ENCODE measurements at places on chromosomes 1 and 21.

- DNase-seq: no peak
These were observed 35.8 kb downstream of the SSBP3 start for GRCh38 chr1:54370287-54370989.

DNA sequence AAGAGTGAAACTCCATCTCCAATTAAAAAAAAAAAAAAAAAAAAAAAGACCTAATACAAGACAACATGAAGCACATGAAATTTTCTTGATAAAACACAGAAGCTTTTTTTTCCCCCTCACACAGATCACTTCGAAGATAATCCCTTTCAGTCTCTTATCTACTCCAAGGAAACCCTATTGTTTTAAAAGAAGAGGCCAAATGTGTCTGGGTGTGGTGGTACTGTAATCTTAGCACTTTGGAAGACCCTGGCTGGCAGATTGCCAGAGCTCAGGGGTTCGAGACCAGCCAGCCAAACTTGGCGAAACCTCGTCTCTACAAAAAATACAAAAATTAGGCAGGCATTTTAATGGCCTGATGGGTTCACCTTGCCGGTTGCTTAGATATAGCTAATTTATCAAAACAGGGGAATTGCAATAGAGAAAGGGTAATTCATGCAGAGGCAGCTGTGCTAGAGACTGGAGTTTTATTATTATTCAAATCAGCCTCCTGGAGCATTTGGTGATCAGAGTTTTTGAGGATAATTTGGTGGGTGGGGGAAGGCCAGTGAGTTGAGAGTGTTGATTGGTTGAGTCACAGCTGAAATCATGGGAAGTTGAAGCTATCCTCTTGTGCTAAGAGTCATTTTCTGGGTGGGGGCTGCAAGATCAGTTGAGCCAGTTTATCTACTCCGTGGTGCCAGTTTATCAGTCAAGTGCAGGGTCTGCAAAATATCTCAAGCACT, 62.5 kb downstream of the SLC16A1 start:
- no peak for DNase-seq

DNA sequence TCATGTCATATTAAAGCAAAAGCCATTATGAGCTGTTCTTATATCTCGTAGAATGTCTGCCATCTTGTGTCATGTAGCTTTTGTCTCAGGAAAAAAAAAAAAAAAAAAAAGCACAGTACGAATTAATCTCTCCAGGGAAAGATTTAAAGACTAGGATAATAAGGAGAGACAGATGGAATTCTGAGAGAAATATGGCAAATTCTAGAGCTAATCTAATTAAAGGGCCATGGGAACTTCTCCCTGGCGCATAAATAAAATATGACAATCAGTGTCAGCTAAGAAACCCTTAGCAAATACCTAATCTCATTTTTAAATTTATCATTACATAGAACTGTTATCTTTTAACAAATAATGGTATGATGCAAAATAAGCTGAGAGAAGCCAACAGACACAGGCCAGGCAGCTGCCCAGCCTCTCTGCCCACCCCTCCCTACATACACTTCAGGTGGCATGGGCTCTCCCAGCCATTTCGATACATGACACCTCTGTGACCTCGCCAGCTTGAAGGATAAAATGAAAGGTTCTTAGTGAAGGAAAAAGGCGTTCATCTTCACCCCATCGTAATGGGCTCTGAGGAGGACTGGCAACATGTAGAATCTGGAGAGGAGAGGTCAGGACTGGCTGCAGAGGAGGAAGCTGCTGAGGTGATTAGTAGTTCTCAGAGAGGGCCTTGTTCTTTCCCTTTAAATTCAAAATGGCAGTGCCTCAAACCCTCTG, 39.8 kb downstream of the DISC1 start:
- DNase-seq: no peak

DNA sequence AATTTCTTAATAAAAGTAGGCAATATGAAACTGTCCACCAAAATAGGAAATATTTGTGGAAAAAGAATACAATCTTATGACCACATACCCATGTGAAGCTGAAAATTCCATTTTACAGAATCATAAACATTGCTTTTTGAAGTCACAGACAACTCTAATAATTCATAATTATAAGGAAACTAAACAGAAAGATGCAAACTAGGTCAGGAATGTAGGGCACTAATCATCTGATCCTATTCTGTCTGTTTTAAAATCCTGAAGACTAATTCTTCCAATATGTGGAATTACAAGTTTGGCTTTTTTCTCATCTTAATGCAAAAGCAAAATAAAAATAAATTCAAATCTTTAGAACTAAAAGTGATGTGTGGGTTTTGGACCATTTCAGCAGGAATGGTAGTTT, 528.6 kb downstream of the LTN1 start:
- DNase-seq: no peak

- DNase-seq: no peak
These were observed 218.7 kb downstream of the TM2D1 start for GRCh38 chr1:61506236-61506635.

- peak; percentile 94 for DNase-seq
These were observed 94.5 kb downstream of the SYT2 start for GRCh38 chr1:202615501-202616354.

- peak; percentile 74 for DNase-seq
These were observed 146.0 kb downstream of the RERE start for GRCh38 chr1:8671306-8671917.

DNA sequence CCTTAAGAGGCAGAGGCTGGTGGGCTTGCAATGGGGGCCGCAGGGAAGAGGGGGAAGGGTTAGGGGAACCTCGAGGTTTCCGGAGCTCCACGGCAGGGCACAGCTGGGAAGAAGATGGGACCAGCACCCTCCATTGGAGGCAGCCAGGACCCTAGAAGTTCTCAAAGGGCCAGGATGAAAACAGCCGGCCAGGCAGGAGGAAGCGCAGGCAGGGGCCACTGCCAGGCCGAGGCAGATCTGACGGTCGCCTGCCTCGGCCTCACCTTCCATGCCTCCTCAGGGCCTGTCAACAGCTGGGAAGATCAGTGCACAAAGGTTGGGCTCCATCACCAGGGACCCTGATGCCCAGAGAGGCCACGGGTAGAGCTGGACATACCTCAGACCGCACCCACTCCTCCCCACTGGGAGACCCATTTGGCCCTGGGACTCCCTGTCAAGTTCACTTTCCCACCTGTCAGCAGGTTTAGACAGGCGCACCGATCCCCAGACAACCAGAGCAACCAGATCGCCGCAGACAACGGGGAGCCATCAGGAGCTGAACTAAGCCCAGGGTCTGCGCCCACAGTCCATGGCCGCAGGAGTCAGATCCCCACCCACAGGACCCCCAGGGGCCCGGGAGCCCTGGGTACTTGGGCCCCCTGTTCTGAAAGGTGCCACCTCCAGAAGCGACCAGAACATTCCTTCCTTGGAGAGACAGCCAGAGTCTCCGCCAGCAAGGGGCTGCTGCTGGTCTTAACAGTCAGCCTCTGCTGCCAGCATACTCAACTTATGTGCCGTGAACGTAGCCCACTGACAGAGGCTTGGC, 2.2 kb downstream of the SLC19A1 start:
- DNase-seq: no peak

GRCh38 chr21:27532076-27532475, 565.2 kb upstream of the ADAMTS5 start:
- no peak for DNase-seq

DNA sequence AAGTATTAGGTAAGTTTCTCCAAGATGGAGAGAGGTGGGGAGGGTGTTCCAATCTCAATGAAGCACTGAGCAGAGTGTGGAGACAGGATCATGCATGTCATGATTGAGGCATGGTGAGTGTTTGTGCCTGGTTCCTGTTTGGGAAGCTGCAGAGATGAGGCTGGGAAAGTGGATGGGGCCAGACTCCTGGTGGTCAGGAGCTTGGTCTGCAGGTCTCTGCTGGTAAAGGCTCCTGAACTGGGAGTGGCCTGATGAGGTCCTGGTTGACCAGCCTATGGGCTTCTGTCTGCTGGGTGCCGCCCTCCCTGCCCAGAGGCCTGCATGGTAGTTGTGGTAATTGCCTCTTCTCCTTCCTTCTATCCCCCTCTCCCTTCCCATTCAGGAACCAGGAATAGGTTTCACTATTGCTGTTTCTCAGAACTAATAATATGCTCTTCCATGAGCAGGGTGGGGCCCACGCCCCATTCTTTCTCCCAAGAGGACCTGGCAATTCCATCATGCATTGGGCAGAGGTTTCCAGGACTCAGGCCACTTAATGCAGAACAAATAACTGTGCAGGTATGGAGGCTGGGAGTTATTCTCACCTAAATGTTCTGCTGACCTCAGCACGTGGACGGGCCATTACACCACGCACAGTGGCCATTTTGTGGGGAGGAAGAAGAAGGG, 24.5 kb downstream of the PROK1 start:
- no peak for DNase-seq

GRCh38 chr1:173405281-173405680, 71.9 kb upstream of the PRDX6 start:
- no peak for DNase-seq

- DNase-seq: no peak
These were observed 27.9 kb downstream of the DIP2A start for GRCh38 chr21:46486481-46487126.

DNA sequence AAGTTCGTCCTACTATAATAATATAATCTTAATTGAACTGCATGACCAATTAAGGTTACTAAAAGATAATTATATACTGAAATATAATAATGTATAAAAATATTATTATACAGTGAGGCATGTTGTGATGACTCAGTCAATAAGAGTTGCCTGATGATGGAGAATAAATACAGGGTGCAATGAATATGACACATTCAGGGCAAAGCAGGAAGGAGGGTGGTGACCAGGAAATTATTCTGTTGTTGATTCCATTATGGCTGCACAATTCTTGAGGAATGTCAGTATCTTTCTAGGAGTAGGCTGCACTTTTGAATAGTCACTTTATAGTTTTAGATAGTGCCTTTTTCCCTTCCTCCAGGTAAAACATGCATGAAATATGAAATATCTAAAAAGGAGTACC, 46.4 kb upstream of the RGS21 start:
- DNase-seq: no peak

GRCh38 chr1:3345792-3346191, 108.7 kb upstream of the ARHGEF16 start:
- no peak for DNase-seq

DNA sequence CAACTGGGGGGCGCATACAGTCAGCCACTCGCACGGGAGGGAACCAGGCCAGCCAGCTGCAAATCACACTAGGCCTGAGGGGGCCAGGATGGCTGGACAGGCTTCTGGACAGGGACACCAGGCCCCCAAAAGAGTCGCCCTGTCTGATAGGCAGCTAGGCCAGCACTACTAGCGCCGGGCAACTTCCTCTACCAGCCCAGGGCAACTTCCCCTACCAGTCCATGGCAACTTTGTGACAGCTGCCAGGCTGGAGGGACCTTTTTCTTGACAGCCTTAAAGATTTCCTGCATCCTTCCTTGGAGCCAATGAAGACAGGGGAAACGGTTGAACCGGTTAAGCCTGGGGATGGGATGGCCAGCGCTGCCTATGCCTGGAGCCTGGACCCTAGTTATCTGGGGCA, 5.1 kb downstream of the IFFO2 start:
- peak; percentile 70 for DNase-seq

DNA sequence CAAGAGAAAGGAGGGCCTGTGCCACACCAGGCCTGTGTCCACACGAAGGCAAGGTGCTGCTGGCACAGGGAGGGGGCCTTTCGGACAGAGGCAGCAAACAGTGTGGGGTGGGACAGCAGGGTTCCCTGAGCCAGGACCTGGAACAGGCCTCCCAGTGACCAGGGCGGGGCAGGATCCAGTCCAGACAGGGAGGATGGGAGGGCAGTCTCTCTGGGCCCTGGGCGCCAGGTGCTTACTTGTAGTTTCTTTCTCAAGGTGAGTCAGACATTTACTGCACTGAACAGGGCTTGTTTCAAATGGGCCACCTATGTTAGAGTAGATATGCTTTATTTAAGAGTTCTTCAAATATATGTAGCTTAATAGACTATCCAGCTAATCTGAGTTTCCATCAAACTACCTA, 52.8 kb upstream of the STUM start:
- DNase-seq: no peak

DNA sequence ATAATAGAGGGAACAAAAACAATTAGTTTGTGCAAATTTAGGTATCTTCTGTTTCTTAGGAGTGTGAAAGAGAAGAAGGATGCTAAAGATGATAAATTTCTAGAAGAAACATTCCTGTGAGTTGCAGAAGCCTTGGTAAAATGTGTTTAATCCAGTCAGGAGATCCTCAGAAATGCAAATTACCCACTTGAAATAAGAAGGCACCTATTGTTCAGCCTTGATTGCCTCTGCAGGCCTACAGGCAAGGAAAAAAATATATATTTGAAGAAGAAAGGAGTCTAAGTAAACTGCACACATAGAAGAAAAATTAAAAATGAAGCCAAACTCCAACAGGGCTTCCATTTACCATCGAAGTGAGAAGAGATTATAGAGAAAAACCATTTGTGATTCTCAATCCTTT, 51.0 kb upstream of the LHX8 start:
- no peak for DNase-seq

DNA sequence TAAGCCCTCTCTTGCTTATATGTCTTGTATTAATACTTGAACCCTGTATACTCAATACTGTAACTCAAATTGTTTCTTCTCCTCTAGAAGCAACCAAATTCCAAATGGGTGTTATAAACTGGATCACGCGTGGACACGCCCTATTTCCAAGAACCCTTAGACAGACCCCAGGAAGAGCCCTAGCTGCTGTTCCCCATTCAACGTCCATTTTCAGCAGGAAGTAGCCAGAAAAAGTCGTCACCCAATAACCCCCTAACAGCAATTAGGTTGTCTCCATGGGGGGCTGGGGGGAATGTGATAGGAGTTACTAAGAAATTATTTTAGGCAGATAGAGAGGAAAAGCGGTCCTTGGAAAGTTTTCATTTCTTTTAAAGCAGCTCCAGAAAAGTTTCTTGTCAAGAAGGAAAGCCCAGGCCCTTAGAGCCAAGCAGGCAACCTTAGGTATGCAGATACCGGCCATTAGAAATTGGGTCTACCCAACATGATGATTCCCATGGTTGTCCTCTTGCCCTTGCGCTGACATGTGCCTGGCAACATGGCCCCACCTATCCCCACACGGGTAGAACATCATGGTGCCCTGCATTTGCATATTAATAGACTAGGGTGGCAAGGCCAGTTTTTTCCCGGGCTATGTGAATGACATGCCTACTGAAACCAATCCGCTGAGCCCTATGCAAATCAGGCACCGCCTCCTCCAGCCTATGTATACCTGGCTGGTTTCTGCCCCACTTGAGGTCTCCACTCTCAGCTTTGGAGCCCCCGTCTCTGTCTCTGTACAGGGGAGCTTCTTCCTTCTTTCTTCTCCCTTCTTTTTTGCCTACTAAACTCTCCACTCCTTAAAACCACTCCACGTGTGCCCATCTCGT, 4.0 kb upstream of the CD46 start:
- DNase-seq: no peak

DNA sequence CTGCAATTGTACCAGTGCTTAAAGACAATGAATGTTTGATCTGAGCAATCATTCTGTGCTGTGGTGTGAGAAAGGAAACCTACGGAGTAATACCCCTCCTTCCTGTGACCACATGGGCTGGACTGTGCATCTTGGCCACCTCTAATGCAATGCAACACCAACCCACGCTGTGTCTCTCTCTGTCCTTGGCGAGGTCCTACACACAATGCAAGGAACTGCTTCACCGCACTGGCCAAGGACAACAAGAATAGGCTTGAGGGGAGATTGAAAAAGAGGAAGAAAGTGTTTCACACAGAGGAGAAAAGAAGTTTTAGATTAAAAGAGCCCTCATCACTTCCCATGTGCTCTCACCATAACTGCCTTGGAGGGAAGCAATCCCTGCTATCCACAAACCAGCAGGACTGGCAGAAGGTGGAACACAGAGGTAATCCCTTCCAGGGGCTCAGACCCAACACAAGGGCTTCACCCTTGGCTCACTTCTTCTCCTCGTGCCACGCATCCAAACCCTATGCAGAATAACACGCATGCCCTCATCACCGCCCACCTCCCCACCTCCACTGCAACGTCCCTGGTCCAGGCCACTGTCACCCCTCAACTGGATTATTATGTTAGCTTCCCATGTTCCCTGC, 112.5 kb upstream of the ERG start:
- peak; percentile 5 for DNase-seq

All from suppressor macrophage treated with lipopolysaccharide for 4 hours (primary cell).